ENCODE measurements at places on chromosomes 3 and 15. TPM values are rescaled to one million over a fixed set of nuclear protein-coding genes. Genes with fewer than 3 reads are reported as not detected.

The ABHD14A gene
- polyA plus RNA-seq = 66.0 TPM

The TIMMDC1 gene
- polyA plus RNA-seq = 77.6 TPM

The CCDC13 gene
- 0.43 TPM for polyA plus RNA-seq

The MELTF gene
- polyA plus RNA-seq = not detected

The ADCY5 gene
- polyA plus RNA-seq = 0.04 TPM

The INSYN1 gene
- not detected for polyA plus RNA-seq

The CLDN18 gene
- not detected for polyA plus RNA-seq

The CD96 gene
- polyA plus RNA-seq = 82.7 TPM

The HES1 gene
- polyA plus RNA-seq = 43.5 TPM

The SLC22A14 gene
- not detected for polyA plus RNA-seq

The SPINK8 gene
- not detected for polyA plus RNA-seq

The RASSF1 gene
- 71.9 TPM for polyA plus RNA-seq

The SLC7A14 gene
- polyA plus RNA-seq = not detected

The PRKCI gene
- 3.6 TPM for polyA plus RNA-seq

The PPP1R14D gene
- not detected for polyA plus RNA-seq

The CLRN1 gene
- polyA plus RNA-seq = not detected

The DAZL gene
- polyA plus RNA-seq = 1.3 TPM

The EFHB gene
- 2.5 TPM for polyA plus RNA-seq

The ACP3 gene
- not detected for polyA plus RNA-seq

The FETUB gene
- not detected for polyA plus RNA-seq

The CSPG4 gene
- polyA plus RNA-seq = not detected

The FEZF2 gene
- not detected for polyA plus RNA-seq

The WNT5A gene
- polyA plus RNA-seq = not detected

The ZBED2 gene
- 2.0 TPM for polyA plus RNA-seq

The SNX22 gene
- polyA plus RNA-seq = 59.9 TPM

The SHC4 gene
- not detected for polyA plus RNA-seq

The RARB gene
- polyA plus RNA-seq = 0.17 TPM

The PLS1 gene
- 0.22 TPM for polyA plus RNA-seq

The TADA3 gene
- polyA plus RNA-seq = 50.7 TPM

The FBLN2 gene
- 10.0 TPM for polyA plus RNA-seq

The DPPA4 gene
- 3.7 TPM for polyA plus RNA-seq

The NGRN gene
- polyA plus RNA-seq = 76.3 TPM

The SEMA3G gene
- polyA plus RNA-seq = not detected

The GASK1A gene
- polyA plus RNA-seq = not detected

The ASB14 gene
- polyA plus RNA-seq = 1.5 TPM

The ZNF502 gene
- polyA plus RNA-seq = 5.3 TPM

The ADAMTS17 gene
- not detected for polyA plus RNA-seq

The VIPR1 gene
- not detected for polyA plus RNA-seq

The FILIP1L gene
- polyA plus RNA-seq = not detected

The CRYGS gene
- polyA plus RNA-seq = not detected

The MNS1 gene
- 0.15 TPM for polyA plus RNA-seq

The NRG4 gene
- polyA plus RNA-seq = not detected

Measured in naive B cell (primary cell).